Mesenchymal stem cell (in vitro differentiated cells and primary cell): ENCODE measurements at places on chromosomes 6 and 20.

DNA sequence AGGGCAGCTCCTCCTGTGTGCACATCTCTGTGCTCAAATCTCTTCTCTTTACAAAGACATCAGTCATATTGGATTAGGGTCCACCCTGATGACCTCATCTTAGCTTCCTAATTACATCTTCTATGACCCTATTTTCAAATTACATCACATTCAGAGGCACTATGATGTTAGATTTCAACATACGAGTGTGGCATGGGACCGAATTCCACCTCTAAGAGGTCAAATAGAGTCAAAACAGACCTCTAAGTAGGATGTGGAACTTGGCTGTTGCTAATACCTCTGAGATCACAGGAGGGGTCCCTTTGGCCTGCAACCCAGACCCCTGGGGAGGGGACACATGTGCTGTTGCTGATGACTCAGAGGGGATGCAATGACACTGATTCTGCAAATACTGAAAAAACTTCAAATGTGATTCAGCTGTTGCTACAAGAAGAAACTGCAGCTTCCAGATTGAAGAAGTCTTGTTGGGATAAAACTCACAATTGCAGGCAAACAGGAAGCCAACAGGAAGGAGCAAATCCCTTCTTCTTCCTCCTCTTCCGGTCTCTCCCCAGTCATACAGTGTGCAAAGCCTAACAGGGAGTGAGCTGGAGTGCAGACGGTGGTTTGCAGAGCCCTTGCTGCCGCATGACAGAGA is 216.2 kb downstream of the MYLK4 start:
- H3K27me3 ChIP-seq = no peaks in the 10 kb centered on the region
- H3K4me1 ChIP-seq = peaks cover 4% of the 10 kb centered on the region

- H3K4me1 ChIP-seq = peaks cover 15% of the 10 kb centered on the region
- H3K4me3 ChIP-seq = no peak overlapping the region
- H3K27ac ChIP-seq = peak overlapping the region; percentile 97
Measured at GRCh38 chr6:149031859-149032598, 285.2 kb downstream of the UST start.

- no peak for DNase-seq
- H3K36me3 ChIP-seq = no peaks in the 10 kb centered on the region
- no peak overlapping the region for H3K27ac ChIP-seq
- H3K4me3 ChIP-seq = no peak overlapping the region
Measured at GRCh38 chr6:112764377-112764776, 417.2 kb downstream of the RFPL4B start.

DNA sequence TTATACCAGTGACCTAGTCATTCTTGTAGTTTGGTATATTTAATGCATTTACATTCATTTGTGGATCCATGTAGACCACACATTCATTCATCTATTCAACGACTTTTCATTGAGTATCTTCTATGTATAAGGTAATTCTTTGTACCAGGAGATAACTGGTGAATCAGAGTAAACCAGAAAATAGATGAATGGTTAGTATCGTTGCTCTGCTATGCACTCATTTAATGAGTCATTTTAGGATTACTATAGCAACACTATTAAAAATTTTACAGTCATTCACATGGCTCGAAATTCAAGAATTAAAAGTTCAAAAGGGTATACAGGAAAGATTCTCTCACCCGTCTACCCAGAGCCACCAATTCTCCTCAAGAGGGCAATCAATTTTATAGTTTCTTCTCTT is 26.8 kb downstream of the DOK5 start:
- no peak overlapping the region for H3K4me3 ChIP-seq
- H3K36me3 ChIP-seq = no peaks in the 10 kb centered on the region
- no peak for DNase-seq
- H3K27ac ChIP-seq = no peak overlapping the region
- H3K4me1 ChIP-seq = no peaks in the 10 kb centered on the region

DNA sequence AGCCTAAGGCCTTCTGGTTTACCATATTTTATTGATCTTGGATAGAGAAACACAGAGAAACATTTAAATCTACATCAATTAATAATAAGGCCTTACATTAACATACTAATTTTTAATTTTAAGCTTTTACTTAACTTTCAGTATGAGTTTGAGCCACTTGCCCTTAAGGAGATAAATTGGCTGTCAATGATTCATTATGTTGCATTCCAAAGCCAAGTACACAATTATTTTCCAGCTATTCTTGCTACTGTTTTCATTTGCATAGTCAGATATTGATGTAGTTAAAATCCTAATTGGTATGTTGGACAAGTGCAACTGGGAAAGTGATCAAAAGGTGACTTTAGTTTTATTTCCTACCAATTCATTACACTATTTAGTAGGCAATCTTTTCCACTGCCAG is 58.2 kb downstream of the MOCS1 start:
- peaks cover 71% of the 10 kb centered on the region for H3K36me3 ChIP-seq
- H3K27me3 ChIP-seq = no peaks in the 10 kb centered on the region
- no peak overlapping the region for H3K4me3 ChIP-seq

DNA sequence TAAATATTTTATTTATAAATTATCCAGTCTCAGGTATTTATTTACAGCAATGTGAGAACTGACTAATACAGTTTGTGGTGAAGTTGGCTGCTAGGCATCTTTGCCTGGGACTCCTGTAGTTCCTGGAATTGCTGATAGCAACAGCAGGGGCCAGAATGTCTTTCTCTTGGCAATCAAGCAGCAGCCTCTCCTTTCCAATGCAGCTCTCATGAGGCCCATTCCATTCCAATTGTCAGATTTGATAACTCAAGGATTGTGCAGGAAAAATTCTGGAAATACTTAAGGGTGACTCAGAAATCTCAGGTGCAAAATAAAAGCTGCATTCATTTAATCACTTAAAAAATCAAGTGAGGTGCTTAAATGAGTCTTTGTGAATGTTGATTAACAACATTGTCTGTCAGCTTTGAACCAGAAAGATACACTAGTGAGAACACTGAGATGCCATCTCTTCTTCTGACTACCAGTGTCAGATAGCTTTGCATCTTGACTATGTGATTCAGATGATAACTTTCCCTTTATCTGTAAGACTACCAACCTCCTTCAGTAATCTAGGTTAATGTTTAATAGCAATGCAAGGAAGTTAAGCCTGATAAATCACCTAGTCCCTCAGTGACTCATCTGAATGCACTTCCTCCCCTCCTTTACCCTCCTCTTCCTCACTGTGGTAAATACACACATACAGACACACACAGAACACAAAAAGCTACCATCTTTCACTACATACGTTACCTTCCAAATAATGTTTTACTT is 32.1 kb upstream of the COL21A1 start:
- H3K4me3 ChIP-seq = no peak overlapping the region
- H3K4me1 ChIP-seq = no peaks in the 10 kb centered on the region
- peak overlapping the region; percentile 95 for H3K27ac ChIP-seq
- no peak for DNase-seq
- no peaks in the 10 kb centered on the region for H3K36me3 ChIP-seq
- no peaks in the 10 kb centered on the region for H3K27me3 ChIP-seq

DNA sequence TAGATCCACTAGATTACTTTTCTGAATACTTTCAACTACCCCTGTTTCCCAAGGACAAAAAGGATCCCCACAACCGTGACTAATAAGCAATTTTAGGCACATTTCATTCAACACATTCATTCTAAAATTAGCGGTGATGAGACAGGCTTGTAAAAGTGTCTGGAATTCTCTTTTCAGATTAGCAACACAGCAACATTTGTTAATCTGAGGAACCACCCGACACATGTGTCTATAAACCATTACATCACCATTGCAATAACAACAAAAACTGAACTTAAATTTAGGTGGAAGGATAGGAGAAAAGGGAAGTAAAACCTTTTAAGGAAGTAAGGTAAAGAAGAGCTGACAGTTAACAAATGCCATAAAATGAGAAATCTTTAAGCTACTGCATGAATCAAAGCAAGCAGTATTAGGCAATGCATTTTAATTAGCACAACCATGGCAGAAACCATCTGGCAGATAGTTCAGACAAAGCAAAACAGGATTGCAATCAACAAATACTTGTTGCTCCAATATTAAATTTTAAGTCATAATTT is 49.1 kb downstream of the MAP3K7 start:
- no peaks in the 10 kb centered on the region for H3K27me3 ChIP-seq
- H3K4me3 ChIP-seq = no peak overlapping the region
- H3K27ac ChIP-seq = no peak overlapping the region
- H3K4me1 ChIP-seq = no peaks in the 10 kb centered on the region
- no peaks in the 10 kb centered on the region for H3K36me3 ChIP-seq

DNA sequence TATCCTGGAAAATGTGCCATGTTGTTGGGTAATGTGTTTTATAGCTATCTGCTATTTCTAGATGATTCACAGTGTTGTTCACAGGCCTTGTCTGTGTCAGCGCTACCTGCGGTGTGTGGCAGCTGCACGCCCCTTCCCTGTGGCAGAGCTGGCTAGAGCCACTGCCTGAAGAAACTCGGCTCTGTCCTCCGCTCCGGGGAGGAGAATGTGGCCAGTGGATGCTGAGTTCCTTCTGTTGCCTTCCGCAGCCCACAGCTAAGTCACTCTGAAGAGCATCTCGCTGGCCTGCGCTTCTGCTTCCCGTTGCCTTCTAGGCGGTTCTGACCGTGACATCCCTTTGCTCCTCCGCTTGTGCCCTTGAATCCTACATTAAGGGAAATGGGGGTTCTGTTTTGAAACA is 135.1 kb downstream of the PLG start:
- H3K4me3 ChIP-seq = no peak overlapping the region
- no peak overlapping the region for H3K27ac ChIP-seq
- no peaks in the 10 kb centered on the region for H3K27me3 ChIP-seq
- DNase-seq = no peak
- H3K4me1 ChIP-seq = no peaks in the 10 kb centered on the region
- H3K36me3 ChIP-seq = no peaks in the 10 kb centered on the region

DNA sequence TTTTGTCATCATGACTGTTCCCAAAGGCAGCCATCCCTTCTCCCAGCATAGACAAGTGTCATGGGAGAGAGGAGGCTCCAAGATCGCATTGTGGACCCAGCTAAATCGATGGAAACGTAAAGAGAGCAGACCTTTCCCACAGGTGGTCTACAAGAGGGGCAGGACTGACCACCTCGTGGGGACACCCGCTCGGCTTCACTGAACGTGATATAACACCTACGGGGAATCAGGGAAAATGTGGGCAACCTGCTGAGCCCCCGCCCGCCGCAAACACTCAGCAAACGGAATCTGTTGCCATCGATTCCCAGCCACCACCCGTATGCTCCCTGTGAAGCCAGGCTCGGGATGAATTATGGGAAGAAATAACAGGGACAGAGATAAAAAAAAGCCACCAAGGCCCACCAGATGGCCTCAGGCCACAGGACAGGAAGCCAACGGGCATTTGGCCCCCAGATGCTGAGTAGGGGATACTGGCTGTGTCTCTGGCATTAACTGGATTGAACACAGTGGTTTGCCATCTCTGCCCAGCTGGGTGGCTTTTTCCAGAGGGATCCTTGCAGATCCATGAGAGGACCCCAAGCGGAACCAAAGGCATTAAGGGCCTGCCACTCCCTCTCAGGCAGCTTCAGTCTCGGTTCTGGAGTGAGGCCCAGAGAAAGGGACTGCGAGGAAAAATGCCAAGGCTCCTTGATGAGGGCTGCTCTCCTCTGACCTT is 44.4 kb downstream of the BMP7 start:
- H3K27me3 ChIP-seq = peaks cover 81% of the 10 kb centered on the region
- H3K36me3 ChIP-seq = no peaks in the 10 kb centered on the region
- H3K27ac ChIP-seq = no peak overlapping the region

GRCh38 chr6:21213492-21213891 is 380.1 kb upstream of the SOX4 start:
- H3K4me1 ChIP-seq = no peaks in the 10 kb centered on the region
- no peak overlapping the region for H3K27ac ChIP-seq
- H3K4me3 ChIP-seq = no peak overlapping the region
- H3K27me3 ChIP-seq = no peaks in the 10 kb centered on the region
- DNase-seq = no peak
- H3K36me3 ChIP-seq = no peaks in the 10 kb centered on the region

DNA sequence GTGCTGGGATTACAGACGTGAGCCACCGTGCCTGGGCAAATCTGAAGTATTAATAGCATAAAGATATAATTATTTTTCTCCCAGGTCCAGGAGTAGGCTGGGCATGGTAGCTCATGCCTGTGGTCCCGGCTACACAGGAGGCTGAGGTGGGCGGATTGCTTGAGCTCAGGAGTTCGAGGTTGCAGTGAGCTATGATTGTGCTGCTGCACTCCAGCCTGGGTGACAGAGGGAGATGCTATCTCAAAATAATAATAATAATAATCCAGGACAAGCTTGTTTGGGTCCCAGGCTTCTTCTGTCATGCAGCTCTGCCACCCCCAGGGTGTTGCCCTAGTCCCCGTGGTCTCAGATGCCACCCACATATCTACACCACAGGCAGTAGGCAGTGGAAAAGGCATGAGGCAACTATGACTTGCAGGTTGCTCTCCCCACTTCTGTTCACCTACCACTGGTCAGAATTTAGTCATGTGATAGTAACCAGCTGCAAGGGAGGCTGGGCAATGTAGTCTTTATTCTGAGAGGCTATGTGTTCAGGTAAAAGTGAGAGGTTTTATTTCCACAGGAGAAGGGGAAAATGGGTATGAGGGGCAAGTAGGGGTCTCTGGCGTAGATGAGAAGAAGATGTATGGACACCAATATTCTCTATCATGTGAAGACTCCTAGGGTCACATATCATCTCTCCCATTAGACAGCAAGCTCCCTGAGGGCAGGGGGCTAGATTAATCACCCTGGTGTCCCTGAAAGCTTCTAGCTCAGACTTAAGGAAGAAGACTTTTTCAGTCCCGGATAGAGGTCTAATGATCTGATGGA is 25.7 kb downstream of the TCF15 start:
- no peaks in the 10 kb centered on the region for H3K36me3 ChIP-seq
- no peak for DNase-seq
- H3K4me3 ChIP-seq = no peak overlapping the region
- no peaks in the 10 kb centered on the region for H3K4me1 ChIP-seq

DNA sequence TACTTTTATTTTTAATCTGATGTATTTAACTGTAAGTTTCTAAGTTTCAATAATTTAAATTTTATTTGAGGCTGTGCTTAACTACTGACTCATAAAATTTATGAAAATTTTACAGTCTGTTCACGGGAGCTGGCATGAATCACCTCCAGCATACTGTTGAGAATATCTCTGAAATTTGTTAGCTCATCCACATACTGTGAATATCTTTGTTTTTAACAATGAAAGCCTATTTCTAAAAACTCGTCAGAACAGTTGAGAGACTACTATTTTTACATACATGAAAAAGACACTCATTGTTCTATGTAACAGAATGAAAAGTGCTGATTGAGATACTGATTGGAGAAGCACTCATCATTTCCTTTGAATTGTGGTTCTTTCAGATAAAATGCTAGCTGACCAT is 749.3 kb downstream of the TENT5A start:
- no peaks in the 10 kb centered on the region for H3K4me1 ChIP-seq
- no peak overlapping the region for H3K27ac ChIP-seq
- no peak overlapping the region for H3K4me3 ChIP-seq
- DNase-seq = no peak
- no peaks in the 10 kb centered on the region for H3K27me3 ChIP-seq
- H3K36me3 ChIP-seq = no peaks in the 10 kb centered on the region

DNA sequence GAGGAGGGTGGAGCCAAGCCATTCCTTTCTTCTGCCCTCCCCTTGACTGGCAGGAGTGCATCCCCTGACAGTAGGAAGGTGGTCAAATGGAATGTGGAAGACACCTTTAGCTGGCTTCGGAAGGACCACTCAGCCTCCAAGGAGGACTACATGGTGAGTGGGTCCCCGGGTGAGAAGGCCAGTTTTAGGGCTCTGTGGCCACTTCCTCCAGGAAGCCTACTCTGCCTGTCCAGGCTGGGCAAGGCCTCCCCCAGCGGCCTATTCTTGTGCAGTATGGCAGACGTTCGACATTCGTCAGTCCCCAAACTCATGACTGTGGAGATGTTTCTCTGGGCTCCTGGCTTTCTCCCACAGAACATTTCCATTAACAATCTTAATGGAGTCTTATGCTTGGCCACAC is 9.1 kb downstream of the PCIF1 start:
- H3K4me3 ChIP-seq = no peak overlapping the region
- H3K36me3 ChIP-seq = peaks cover 88% of the 10 kb centered on the region
- H3K27ac ChIP-seq = no peak overlapping the region
